Substantia nigra (tissue), 51 donors: ENCODE measurements at places on chromosomes 12 and 14.

- DNase-seq: no peak
These were observed 337.0 kb upstream of the CLEC14A start for GRCh38 chr14:38592764-38593442.

GRCh38 chr14:52961060-52961639, 10.3 kb upstream of the FERMT2 start:
- DNase-seq: peak; percentile 20

DNA sequence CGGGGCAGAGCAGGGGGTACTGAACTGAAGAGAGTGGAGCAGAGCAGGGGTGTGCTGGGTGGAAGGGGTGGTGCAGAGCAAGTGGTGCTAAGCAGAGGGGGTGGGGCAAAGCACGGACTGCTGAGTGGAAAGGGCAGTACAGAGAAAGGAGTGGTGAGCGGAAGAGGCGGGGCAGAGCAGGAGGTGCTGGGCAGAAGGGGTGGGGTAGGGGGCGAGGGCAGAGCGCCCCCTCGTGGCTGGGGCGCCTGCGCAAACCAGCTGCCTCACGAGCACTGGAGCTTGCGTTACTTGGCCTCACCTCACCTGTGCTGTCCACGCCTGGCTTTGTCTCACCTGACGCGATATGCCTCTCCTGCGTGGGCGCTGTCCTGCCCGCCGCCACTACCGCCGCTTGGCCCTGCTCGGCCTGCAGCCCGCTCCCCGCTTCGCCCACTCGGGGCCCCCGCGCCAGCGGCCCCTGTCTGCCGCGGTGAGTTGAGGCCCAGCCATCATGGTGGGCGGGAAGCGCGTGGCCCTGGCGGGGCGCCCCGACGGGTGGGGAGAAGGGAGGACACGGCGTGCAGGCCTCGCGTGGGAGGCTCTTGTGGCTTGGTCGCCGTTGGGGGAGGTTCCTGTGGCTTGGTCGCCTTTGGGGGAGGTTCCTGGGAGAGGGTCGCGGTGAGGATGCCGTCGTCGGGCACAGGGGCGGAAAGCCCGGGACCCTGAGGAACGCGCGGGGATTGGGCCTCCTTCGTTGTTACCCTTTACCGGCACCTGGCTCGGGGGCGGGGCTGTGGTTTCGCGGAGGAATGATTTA, at the start of gene COX8C:
TSS of gene COX8C (plus strand) at position 257 of the 796 bp plus-strand sequence. CDS start at position 344, 87 bp downstream.
- DNase-seq: no peak

GRCh38 chr14:88063811-88064210, 58.9 kb downstream of the GPR65 start:
- no peak for DNase-seq

GRCh38 chr14:90871605-90872233, 55.5 kb upstream of the TTC7B start:
- DNase-seq: no peak

DNA sequence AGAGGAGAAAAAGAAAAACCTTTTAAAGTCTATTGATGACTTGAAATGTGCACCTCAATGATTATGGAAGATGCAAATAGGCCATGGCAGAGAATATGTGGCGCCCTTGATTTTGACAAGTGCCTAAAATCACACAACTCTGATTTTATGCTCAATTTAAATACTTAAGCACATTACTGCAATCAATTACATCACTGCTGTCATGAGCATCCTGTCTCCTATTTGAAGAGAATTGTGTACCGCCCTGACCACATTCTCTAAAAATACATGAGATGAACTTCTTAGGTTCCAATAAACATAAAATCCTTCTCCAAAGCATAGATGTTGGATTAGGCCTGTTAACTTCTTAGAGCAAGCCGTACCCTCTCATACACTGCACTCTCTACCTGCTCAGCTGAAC, 1.6 kb downstream of the TXNDC16 start:
- DNase-seq: no peak

- no peak for DNase-seq
These were observed 74.0 kb downstream of the WNK1 start for GRCh38 chr12:826331-826730.

GRCh38 chr14:55624913-55625312, 44.9 kb downstream of the KTN1 start:
- no peak for DNase-seq

DNA sequence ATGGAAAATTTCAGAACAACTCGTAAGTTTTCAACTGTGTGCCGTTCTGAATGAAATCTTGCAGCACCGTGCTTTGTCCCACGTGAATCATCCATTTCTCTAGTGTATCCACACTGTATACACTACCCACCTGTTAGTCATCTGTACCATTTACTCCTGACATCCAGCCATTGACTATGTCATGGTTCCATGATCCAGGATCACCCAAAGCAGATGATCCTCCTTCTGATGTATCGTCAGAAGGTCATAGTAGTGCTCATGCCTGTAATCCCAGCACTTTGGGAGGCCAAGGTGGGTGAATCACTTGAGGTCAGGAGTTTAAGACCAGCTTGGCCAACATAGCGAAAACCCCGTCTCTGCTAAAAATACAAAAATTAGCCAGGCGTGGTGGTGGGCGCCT, 122.9 kb downstream of the PPHLN1 start:
- DNase-seq: no peak

GRCh38 chr14:60863249-60863648, 117.6 kb downstream of the TRMT5 start:
- DNase-seq: no peak

- no peak for DNase-seq
These were observed 17.2 kb upstream of the LPCAT3 start for GRCh38 chr12:7035463-7035862.

DNA sequence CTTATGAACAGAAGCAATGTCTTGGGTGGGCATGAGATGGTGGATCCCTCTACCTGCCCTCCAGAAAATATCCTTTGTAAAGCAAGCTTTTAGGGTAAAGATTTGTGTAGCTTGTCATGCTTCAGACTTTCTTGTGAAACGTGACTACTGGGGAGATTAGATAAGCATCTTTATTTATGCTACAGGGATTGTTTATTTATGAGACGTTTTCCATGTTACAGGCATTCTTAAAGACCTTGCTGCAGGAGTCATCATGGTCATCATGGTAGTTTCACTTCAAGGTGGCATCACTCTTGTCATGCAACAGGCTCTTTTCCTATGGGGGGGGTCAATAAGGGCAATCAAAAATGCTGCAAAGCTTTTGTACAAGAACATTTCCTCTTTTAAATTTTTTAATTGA, 8.2 kb upstream of the MIS18BP1 start:
- DNase-seq: no peak
